Activated T-cell treated with anti-CD3 and anti-CD28 coated beads, Interleukin-2, amount 50 U/mL, for 72 hours (primary cell): ENCODE measurements at places on chromosomes 6 and 20. TPM values are rescaled to one million over a fixed set of nuclear protein-coding genes. Genes with fewer than 3 reads are reported as not detected.

GTSF1L gene
- not detected for total RNA-seq

DNA sequence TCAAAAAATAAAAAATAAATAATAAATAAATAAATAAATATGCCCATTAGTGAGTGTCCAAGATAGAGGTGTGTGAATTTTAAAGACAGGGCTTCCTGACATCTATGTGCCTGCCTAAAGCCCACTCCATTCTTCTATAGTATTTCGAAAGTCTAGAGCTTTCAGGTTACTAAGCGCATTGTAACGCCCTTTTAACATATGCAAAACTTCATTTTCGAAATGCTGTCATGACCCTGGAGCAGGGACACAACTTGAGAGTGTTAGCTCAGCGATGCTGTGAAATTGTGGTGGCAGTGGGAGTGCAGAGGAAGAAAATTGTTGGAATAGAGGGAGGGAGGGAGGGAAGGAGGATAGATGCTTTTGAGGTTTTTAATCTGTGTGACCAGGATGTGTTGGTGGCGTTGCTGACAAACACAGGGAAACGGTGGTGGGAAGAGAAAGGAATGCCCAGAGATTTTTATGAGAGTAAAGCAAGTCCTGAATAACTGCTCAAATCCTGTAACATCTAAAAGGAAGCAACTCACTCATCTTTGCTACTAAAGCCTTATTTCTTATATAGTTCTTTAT is 169.3 kb downstream of the ARID1B start:
- H3K27ac ChIP-seq, result no peak overlapping the region
- H3K4me1 ChIP-seq, result peaks cover 42% of the 10 kb centered on the region
- no peak for DNase-seq
- no peak overlapping the region for H3K4me3 ChIP-seq
- no peaks in the 10 kb centered on the region for H3K36me3 ChIP-seq

LBP gene
- not detected for total RNA-seq

SLC35F1 gene
- 2.3 TPM for total RNA-seq

DNA sequence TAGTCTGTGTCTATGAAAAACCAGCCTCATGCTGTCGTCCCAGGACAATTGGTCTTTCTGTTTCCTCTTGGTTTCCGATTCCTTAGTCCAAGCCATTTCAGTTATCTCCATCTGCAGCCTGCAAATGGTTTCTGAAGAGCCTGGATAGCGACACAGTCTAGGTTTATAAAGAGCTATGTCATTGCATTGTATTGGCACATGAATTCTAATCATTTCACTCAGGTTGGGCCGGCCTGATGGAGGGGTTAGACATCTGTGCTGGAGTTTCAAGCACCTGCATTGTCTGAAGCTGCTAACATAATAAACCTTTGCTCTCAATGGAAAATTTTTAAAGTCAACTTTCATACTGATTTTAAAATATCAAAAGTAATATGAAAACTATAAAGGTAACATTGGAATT is 232.6 kb upstream of the MAP3K7 start:
- DNase-seq, result no peak
- no peak overlapping the region for H3K4me3 ChIP-seq
- H3K27me3 ChIP-seq, result no peaks in the 10 kb centered on the region
- no peak overlapping the region for H3K27ac ChIP-seq
- H3K4me1 ChIP-seq, result no peaks in the 10 kb centered on the region

DNA sequence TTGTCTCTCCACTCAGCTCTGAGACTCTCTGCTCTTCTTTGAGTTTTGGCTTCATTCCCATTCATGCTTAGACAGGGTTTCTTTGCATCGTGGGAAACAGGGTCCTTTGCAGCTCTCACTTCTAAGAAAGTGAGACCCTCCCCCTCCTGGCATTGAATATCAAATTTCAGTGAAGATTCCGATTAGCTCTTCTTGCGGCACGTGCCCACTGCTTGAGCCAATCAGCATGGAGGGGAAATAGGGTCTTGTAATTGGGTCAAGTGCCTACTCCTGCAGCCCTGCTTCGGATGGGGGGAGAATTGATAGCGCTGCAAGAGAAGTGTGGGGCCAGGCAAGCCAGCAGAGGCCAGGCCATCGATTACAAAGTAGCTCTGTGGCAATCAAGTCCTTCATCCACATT is 69.6 kb downstream of the TFAP2C start:
- no peaks in the 10 kb centered on the region for H3K27me3 ChIP-seq
- no peaks in the 10 kb centered on the region for H3K36me3 ChIP-seq
- no peak overlapping the region for H3K27ac ChIP-seq
- no peaks in the 10 kb centered on the region for H3K4me1 ChIP-seq

DNA sequence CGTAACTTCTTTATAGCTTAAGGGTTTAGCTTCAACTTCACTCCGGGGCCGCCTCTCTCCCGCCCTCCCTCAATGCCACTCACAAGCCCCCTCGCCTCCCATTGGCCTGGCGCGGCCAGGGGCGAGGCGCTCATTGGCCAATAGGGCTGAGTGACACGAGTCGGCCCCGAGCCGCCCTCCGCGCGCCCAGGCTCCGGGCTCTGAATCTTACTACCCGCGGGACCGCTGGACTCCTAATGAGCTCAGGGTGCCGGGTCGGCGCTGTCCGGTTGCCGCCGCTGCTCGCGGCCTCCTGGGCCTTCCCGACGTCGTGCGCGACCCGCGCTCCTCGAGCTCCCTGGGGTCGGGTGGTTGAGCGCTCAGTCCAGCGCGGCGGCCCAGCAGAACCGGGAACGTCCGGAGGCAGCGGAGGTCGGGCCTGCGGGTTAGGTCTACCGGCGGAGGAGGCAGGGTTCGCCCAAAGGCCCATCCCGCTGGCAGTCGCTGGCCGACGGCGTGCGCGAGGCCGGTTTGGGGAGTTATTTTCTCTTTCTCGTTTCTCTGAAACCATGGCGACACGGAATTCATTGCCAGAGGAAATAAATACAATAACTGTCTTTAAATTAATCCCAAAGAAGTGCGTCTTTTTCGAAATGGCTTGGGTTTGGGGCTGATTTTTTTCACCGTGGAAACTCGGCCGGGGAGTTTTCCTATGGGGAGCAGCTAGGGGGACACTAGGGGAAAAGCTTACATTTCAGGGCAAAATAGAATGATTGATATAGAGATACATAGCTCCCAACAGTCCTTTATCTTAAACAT is at the start of gene SIM1:
Gene SIM1, minus strand, starts transcription at position 19 of the 798 bp plus-strand sequence. CDS start 1,453 bp downstream, outside the sequence.
- H3K36me3 ChIP-seq, result peaks cover 14% of the 10 kb centered on the region
- H3K27ac ChIP-seq, result peak within 1 kb of the TSS; percentile 54
- peak within 1 kb of the TSS; percentile 67 for H3K4me3 ChIP-seq

DNA sequence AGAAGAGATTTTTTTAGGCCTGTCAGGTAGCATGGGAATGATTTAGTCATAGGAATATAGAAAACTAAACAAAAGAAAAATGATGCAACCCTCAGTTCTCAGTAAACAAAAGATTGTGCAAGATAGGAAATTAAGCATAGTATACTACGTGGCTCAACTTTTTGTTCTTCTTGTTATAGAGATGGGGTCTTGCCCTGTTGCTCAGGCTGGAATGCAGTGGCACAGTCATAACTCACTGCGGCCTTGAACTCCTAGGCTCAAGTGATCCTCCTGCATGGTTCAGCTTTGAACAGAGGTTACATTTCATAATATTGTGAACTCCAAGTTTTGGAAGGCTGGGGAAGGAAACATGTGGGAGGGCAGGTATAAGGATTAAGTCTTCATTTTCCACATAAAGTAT is 28.5 kb downstream of the SLX4IP start:
- no peak for DNase-seq
- H3K4me3 ChIP-seq, result no peak overlapping the region
- peaks cover 30% of the 10 kb centered on the region for H3K4me1 ChIP-seq

- no peak overlapping the region for H3K27ac ChIP-seq
- H3K27me3 ChIP-seq, result no peaks in the 10 kb centered on the region
- no peaks in the 10 kb centered on the region for H3K36me3 ChIP-seq
- no peak for DNase-seq
- H3K4me3 ChIP-seq, result no peak overlapping the region
Measured at GRCh38 chr6:94377835-94378234, 958.5 kb upstream of the EPHA7 start.

DNA sequence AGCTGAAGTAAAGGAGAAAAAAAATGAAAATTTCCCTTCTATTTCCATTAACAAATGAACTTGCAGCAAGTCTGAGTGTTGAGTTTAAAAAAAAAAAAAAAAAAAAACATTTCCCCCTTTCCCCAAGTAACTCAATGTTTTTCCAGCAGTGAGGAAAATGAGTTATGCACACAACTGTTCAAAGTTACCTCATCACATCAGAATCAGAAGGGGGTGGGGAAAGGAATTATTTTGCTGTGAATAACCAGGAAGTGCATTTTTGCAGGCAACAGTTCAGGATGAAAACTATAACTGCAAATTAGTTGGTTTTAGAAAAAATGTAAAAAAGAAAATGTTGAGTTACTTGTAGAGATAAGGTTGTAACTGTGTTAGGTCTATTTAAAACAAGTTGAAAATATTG is 568.9 kb upstream of the CITED2 start:
- DNase-seq, result no peak
- no peaks in the 10 kb centered on the region for H3K4me1 ChIP-seq
- H3K4me3 ChIP-seq, result no peak overlapping the region
- no peaks in the 10 kb centered on the region for H3K27me3 ChIP-seq
- H3K36me3 ChIP-seq, result no peaks in the 10 kb centered on the region

HEY2 gene
- total RNA-seq, result 0.12 TPM

ZCCHC3 gene
- 21.6 TPM for total RNA-seq

DNA sequence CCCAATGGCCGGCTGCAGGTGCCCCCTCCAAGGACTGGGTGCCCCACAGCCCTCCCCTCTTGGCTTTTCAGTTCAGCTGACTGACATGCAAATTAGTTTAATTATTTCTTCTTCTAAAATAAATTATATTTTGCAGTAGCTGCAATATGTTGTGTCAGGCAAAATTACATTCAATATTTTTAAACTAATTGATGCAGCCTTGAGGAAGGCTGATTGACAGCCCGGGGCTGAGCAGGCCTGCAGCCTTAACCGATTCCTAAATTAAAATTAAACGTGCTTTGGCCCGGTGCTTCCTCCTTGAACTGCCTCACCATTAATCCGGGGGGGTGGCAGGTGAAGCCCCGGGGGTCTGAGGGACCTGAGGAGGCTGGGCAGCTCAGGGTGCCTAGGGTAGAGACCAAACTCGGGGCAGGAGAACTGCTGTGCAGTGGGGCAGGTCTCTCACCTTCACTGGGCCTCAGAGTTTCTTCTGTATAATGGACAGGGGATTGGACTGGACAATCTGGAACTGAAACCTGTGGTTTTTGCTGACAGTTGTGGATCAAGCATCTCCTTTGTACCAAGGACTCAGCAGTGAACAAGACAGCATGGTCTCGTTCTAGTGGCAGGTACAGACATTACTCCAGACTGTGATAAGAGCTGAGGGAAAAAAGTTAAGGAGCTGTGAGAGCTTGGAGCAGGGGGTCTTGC is 72.5 kb downstream of the CD40 start:
- no peaks in the 10 kb centered on the region for H3K4me1 ChIP-seq
- no peak for DNase-seq
- H3K27ac ChIP-seq, result no peak overlapping the region
- no peaks in the 10 kb centered on the region for H3K36me3 ChIP-seq

GRCh38 chr6:121857551-121857950 is 422.1 kb downstream of the GJA1 start:
- no peaks in the 10 kb centered on the region for H3K4me1 ChIP-seq
- no peak overlapping the region for H3K27ac ChIP-seq
- no peaks in the 10 kb centered on the region for H3K27me3 ChIP-seq

GRCh38 chr20:45951925-45952834 is 17.7 kb downstream of the PCIF1 start:
- H3K36me3 ChIP-seq, result peaks cover 1% of the 10 kb centered on the region
- H3K27me3 ChIP-seq, result no peaks in the 10 kb centered on the region
- H3K27ac ChIP-seq, result peak overlapping the region; percentile 64
- DNase-seq, result no peak
- no peaks in the 10 kb centered on the region for H3K4me1 ChIP-seq
- no peak overlapping the region for H3K4me3 ChIP-seq

GRCh38 chr6:138523347-138524210 is 24.3 kb upstream of the NHSL1 start:
- peaks cover 8% of the 10 kb centered on the region for H3K4me1 ChIP-seq
- no peak overlapping the region for H3K27ac ChIP-seq
- DNase-seq, result no peak
- H3K27me3 ChIP-seq, result peaks cover 10% of the 10 kb centered on the region

DNA sequence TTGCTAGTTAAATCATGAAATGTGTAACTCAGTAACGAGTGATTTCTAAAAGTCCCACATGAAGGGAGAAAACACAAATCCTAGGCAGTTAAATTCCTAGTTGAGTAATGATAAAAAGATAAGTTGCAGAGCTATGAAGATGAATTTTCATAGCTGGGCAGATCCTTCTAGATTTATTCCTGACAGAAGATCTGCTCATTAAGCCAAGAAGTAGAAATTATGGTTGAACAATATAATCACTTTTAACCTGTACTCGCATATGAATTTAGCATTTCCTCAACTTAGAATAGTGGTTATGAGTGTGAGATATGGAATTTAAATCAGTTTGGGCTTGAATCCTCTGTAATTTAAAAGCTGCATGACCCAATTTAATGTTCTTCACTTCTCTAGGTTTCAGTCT is 359.2 kb upstream of the HSF2 start:
- H3K27ac ChIP-seq, result no peak overlapping the region
- H3K36me3 ChIP-seq, result no peaks in the 10 kb centered on the region
- no peak overlapping the region for H3K4me3 ChIP-seq
- peaks cover 21% of the 10 kb centered on the region for H3K4me1 ChIP-seq

KIF6 gene
- 0.46 TPM for total RNA-seq

DNA sequence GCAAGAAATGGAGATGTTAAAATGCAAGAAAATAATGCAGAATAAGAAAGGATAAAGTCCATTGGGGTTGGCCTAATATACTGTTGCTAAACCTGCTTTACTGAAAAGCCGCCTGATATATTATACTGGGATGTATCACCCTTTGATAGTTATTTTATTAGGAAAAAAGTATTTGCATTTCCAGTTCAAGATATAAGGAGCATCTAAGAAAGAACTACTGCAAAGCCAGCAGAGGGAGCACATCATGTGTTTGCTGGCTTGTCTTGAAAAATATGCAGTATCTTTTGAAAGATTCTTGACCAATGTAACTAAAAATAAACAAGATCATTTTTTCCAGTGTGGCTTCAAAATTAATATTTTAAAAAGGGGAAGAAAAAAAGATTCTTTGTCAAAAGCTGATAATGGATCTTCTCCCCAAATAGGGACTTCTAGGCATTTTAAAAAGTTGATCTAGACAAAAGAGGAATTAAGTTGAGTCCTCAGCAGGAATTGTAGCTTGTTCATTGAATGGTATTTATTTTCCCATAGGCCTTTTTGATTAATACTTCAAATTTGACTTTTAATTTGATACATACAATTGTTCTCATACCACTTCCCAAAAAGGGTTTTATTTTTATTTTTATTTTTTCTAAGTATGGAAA is 214.9 kb downstream of the ZFAND3 start:
- no peaks in the 10 kb centered on the region for H3K27me3 ChIP-seq
- H3K4me3 ChIP-seq, result no peak overlapping the region
- H3K27ac ChIP-seq, result peak overlapping the region; percentile 15

PRND gene
- not detected for total RNA-seq

GRCh38 chr6:38593409-38593808 is 46.3 kb downstream of the BTBD9 start:
- no peaks in the 10 kb centered on the region for H3K27me3 ChIP-seq
- H3K4me1 ChIP-seq, result peaks cover 30% of the 10 kb centered on the region
- peak overlapping the region; percentile 96 for H3K27ac ChIP-seq
- DNase-seq, result no peak
- peak overlapping the region; percentile 66 for H3K4me3 ChIP-seq
- no peaks in the 10 kb centered on the region for H3K36me3 ChIP-seq
